ENCODE measurements at places on chromosomes 12 and 14.

DNA sequence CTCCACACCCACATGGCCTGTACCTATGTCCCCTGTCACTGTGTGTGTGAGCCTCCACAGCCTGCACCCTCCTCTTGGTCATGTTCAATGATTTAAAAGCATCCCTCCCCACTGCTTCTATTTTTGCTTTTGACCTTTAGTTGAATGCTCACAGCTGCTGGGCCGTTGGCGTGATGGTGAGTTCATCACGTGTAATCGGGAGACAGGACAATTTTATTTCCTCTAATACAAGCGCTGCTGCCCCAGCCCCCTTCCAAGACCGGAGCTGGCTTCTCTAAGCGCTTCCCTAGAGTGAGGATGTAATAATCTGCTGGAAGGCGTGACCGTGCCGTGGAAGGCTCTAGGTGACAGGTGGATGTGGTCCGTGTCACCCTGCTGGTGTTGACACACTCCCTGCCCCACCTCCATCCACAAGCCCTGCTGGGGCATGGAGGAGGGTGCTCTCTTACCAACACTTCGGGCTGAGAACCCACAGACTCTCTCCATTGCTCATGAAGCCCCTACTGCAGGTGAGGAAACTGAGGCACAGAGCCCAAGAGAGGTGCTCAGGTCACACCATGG is 25.4 kb downstream of the CCDC85C start:
- DNase-seq, result no peak

- DNase-seq, result no peak
These were observed 8.1 kb upstream of the NAA30 start for GRCh38 chr14:57382283-57382682.

- DNase-seq, result no peak
These were observed 11.7 kb upstream of the RIN3 start for GRCh38 chr14:92501891-92502351.

DNA sequence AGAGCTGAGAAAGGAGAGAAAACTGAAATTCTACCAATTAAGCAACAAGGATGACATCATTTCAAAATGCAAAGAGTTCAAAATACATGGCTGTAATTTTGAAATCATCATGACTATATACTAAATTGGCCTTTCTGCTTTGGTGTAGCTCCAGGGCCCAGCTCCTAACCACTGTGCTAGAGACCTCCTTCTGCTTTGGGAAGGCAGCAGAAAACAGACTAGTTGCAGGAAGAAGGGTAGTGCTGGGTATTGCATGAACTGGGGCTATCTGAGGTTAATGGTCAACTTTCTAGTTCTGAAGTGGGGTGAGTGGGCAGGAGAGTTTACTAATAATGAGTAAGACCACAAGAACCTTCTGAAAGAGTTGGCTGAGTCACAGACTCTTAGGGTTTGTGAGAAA is 66.2 kb downstream of the PTGER2 start:
- no peak for DNase-seq

- DNase-seq, result no peak
These were observed 188.0 kb downstream of the EXOC5 start for GRCh38 chr14:57080691-57081090.

- DNase-seq, result no peak
These were observed 220.1 kb downstream of the ADAMTS20 start for GRCh38 chr12:43331935-43332334.

GRCh38 chr12:34299802-34300193 is 277.5 kb downstream of the ALG10 start:
- no peak for DNase-seq
